Colonic mucosa (tissue), 4 donors: ENCODE measurements at places on chromosomes 2 and 18. TPM values are rescaled to one million over a fixed set of nuclear protein-coding genes. Genes with fewer than 3 reads are reported as not detected.

- H3K36me3 ChIP-seq: no peaks in the 10 kb centered on the region
- no peak for DNase-seq
- H3K27me3 ChIP-seq: no peaks in the 10 kb centered on the region
- H3K4me3 ChIP-seq: no peak overlapping the region
Measured at GRCh38 chr2:218129458-218130135, 3.8 kb downstream of the CXCR2 start.

GRCh38 chr2:106054321-106054720 lies 139.8 kb downstream of the UXS1 start:
- no peaks in the 10 kb centered on the region for H3K36me3 ChIP-seq
- no peak for DNase-seq
- H3K4me3 ChIP-seq: no peak overlapping the region
- H3K4me1 ChIP-seq: no peaks in the 10 kb centered on the region

GRCh38 chr2:238095143-238095542 lies 5.0 kb upstream of the ESPNL start:
- no peak overlapping the region for H3K4me3 ChIP-seq
- no peaks in the 10 kb centered on the region for H3K27me3 ChIP-seq
- no peaks in the 10 kb centered on the region for H3K4me1 ChIP-seq
- DNase-seq: no peak
- no peak overlapping the region for H3K27ac ChIP-seq

DNA sequence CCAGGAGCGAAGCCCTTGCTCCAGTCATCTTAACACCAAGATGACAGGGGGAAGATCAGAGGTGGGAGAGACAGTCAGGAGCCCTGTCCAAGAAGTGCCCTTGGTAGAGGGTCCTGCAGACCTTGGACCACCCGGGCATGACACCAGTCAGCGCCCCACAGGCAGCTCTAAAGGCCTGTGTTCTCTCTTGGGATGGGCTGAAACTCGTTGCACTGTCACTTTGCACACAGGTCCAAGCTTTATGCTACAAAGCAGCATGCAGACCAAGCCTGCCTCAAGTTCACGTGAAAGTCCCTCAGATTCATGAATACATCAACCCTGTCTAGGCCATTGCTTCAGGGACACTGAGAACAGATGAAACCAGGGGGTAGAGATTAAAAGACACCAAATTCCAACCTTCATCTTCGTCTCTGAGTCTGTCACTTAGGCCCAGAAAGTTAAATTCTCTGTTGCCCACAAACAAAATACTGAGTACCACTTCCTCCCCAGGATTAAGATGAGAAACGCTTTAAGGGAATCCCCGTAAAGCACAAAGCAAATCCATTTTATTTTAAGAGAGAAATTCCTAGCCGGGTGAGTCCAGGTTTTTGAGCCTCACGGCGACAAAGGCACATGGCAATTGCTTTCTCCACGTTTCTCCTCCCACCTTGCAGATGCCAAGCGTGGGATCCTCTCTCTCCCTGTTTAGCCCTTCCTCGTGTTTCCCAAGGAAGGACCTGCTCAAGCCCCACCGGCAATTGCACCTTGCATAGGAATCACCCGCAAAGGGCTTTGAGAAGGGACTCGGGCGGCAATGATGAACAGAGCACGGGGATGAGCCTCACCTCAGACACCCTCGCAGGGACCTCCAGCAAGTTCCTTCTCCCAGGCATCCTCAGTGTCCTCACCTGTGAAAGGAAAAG lies 75.0 kb upstream of the ID2 start:
- no peaks in the 10 kb centered on the region for H3K27me3 ChIP-seq
- H3K27ac ChIP-seq: no peak overlapping the region
- no peaks in the 10 kb centered on the region for H3K4me1 ChIP-seq
- no peak for DNase-seq
- H3K4me3 ChIP-seq: no peak overlapping the region

GRCh38 chr2:177585234-177585863 lies 192.8 kb downstream of the AGPS start:
- H3K36me3 ChIP-seq: no peaks in the 10 kb centered on the region
- H3K27ac ChIP-seq: no peak overlapping the region
- H3K4me3 ChIP-seq: no peak overlapping the region
- no peaks in the 10 kb centered on the region for H3K4me1 ChIP-seq
- DNase-seq: no peak
- H3K27me3 ChIP-seq: no peaks in the 10 kb centered on the region

DNA sequence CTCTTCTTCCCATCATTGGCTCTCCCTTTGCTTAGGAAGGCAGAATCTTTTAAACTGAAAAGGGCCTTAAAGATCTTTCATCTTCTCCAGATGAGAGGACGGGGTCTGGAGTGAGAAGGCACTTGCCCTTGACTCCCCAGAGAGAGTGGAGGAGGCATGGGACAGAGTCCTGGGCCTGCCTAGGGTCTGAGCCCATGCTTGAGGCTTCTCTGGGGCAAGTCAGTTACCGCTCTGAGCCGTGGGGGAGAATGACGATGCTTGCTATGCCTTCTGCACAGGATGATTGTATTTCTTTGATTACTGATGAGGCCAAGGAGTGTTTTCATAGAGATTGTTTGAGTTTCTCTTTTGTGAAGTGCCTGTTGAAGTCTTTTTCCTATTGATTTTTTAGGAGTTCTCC lies 921 bp downstream of the PLB1 start:
- no peaks in the 10 kb centered on the region for H3K36me3 ChIP-seq
- H3K27me3 ChIP-seq: no peaks in the 10 kb centered on the region
- no peak for DNase-seq
- no peaks in the 10 kb centered on the region for H3K4me1 ChIP-seq

UGT1A9 gene
- total RNA-seq: 2.0 TPM

SERPINB10 gene
- total RNA-seq: not detected
